ENCODE measurements at places on chromosomes 6 and 20. TPM values are rescaled to one million over a fixed set of nuclear protein-coding genes. Genes with fewer than 3 reads are reported as not detected.

DNA sequence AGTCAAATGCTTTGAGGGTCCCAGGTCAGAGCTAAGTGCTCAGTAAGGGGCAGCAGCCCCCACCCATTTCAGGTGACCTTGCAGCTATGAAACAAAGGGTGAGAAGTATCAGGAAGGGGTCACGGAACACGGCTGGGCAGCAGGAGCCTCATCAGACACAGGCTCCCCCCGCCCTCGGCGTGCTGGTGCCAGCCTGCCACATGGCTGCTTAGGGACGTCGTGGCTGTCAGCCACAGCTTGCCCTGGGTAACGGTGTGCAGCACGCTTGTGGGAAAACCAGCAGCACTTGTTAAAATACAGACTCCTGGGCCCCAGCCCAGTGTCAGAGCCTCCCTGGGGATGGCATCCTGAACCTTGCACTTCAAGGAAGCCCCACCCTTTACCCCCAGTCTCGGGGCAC is 39.3 kb downstream of the SSR1 start:
- no peak for DNase-seq

GRCh38 chr20:50142812-50143211 is 10.7 kb downstream of the PEDS1 start:
- DNase-seq, result no peak

The HLA-DMB gene
- 1.7 TPM for total RNA-seq

GRCh38 chr20:9919271-9920014 is 80.6 kb upstream of the PAK5 start:
- DNase-seq, result no peak

- DNase-seq, result no peak
Measured at GRCh38 chr6:11370191-11371018, 137.9 kb upstream of the NEDD9 start.

The C20orf144 gene
- under 0.01 TPM for total RNA-seq
